Activated T-helper 2 cell treated with anti-CD3 and anti-CD28 coated beads, Interferon-gamma antibody, Interleukin-2, Interleukin-4, amounts not matched to agents 10 μg/mL and 5 μg/mL and 100 μg/mL, durations not matched to agents 14 hours and 24 hours and 36 hours (primary cell): ENCODE measurements at places on chromosomes 11 and 22. TPM values are rescaled to one million over a fixed set of nuclear protein-coding genes. Genes with fewer than 3 reads are reported as not detected.

NAV2 gene
- total RNA-seq, result 0.02 and 0.39 TPM in 2 replicates

RIMBP3C gene
- 0.18 and 0.34 TPM in 2 replicates for total RNA-seq

TREH gene
- total RNA-seq, result not detected in 2 replicates

NXPE2 gene
- total RNA-seq, result not detected in 2 replicates

SERPING1 gene
- total RNA-seq, result not detected in 2 replicates

TMEM151A gene
- not detected in 2 replicates for total RNA-seq

LRRC10B gene
- 0.07 and 0.11 TPM in 2 replicates for total RNA-seq

BCO2 gene
- total RNA-seq, result 1.2 and 1.4 TPM in 2 replicates

SLC7A4 gene
- total RNA-seq, result 0.07 TPM in 1 of 2 replicates, not detected in the other

GRCh38 chr22:23218053-23218866 lies 38.0 kb downstream of the BCR start:
- H3K4me3 ChIP-seq, result no peak overlapping the region
- peak overlapping the region; percentile 15 for H3K27ac ChIP-seq
- H3K4me1 ChIP-seq, result peaks cover 86% of the 10 kb centered on the region
- peaks cover 7% of the 10 kb centered on the region for H3K36me3 ChIP-seq

DNA sequence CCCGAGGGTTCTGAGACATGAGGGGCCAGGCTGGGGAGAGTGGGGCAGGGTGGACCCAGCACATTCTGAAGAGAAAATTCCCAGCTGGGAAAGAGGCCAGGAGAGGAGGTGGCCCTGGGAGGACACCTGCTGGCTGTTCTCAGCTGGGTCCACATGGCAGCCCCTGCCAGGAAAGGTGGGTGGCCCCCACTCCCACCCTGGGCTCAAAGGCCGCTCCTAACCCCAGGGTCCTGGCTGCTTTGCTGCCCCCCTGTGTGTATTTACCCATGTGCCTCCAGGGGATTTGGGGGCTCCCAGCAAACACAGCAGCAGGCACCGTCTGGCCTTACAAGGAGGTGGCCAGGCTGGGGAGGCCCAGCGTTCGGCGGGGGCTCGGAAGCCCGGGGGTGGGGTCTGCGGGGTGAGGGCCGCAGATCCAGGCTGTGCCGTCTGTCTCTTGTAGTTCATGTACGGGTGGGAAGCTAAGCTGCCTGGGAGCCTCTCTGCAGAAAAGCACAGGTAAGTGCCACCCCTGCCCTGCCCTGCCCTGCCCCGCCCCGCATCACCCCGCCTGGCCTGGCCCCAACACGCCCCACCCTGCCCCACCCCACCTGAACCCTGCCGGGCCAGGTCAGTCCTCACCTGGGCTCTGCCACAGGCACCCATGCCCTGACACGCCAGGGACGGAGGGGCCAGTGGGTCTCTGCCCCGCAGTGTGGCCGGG lies 10.6 kb downstream of the MUC5B start:
- DNase-seq, result no peak
- H3K4me1 ChIP-seq, result no peaks in the 10 kb centered on the region
- H3K27ac ChIP-seq, result no peak overlapping the region
- no peak overlapping the region for H3K4me3 ChIP-seq
- no peaks in the 10 kb centered on the region for H3K36me3 ChIP-seq

GRCh38 chr11:104556606-104557301 lies 341.5 kb downstream of the CASP12 start:
- no peak for DNase-seq
- H3K4me1 ChIP-seq, result peaks cover 15% of the 10 kb centered on the region
- peaks cover 24% of the 10 kb centered on the region for H3K27me3 ChIP-seq
- no peak overlapping the region for H3K27ac ChIP-seq
- H3K36me3 ChIP-seq, result no peaks in the 10 kb centered on the region

GRCh38 chr11:116185551-116185950 lies 587.2 kb downstream of the BUD13 start:
- no peak for DNase-seq
- H3K27me3 ChIP-seq, result no peaks in the 10 kb centered on the region
- H3K36me3 ChIP-seq, result no peaks in the 10 kb centered on the region
- no peaks in the 10 kb centered on the region for H3K4me1 ChIP-seq

DNA sequence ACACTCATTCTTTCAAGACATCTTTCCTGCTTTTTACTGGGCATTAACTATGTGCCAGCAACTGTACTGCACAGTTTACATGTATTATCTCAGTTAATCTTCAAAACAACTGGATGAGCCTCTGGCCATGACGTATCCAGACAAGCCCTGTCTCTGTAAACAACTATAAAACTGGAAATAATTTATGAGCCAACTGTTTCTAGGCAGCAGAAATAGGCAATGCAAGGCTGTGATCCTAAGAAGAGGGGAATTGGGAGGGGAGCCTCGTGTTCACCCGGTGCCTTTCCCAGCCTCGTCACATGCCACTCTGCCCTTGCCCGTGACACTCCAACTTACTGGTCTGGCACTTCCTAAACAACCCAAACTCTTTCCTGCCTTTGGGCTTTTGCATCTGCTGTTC lies 82.8 kb downstream of the FBXO7 start:
- H3K4me3 ChIP-seq, result no peak overlapping the region
- H3K27ac ChIP-seq, result no peak overlapping the region
- no peaks in the 10 kb centered on the region for H3K36me3 ChIP-seq
- no peaks in the 10 kb centered on the region for H3K4me1 ChIP-seq
- no peaks in the 10 kb centered on the region for H3K27me3 ChIP-seq

GRCh38 chr11:67636962-67637361 lies 2.6 kb downstream of the TBX10 start:
- DNase-seq, result no peak
- H3K4me3 ChIP-seq, result no peak overlapping the region
- no peaks in the 10 kb centered on the region for H3K36me3 ChIP-seq
- no peak overlapping the region for H3K27ac ChIP-seq

DNA sequence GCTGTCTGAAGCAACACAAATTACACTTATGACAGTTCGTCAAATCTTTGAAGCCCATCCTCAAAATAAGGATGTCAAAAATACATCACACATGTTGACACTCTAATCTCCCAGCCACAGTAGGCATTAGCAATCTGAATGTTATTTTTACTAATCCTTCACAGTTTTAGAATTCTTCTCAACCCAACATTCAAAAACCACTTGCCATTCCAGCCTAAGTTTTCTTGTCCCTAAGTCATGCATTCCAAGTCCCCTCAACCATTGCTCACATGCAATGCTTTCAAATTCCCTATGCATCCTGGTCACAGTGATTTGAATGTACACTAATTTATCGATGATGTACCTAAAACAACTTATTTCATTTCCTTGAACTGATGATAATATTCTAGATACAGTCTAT lies 7.5 kb downstream of the BDNF start:
- H3K27me3 ChIP-seq, result peaks cover 20% of the 10 kb centered on the region
- H3K4me1 ChIP-seq, result no peaks in the 10 kb centered on the region
- no peak overlapping the region for H3K4me3 ChIP-seq
- DNase-seq, result no peak

GRCh38 chr11:19818619-19819018 lies 106.0 kb downstream of the NAV2 start:
- H3K27me3 ChIP-seq, result no peaks in the 10 kb centered on the region
- no peak overlapping the region for H3K4me3 ChIP-seq
- no peak for DNase-seq
- H3K4me1 ChIP-seq, result no peaks in the 10 kb centered on the region
- no peak overlapping the region for H3K27ac ChIP-seq

- H3K4me1 ChIP-seq, result peaks cover 14% of the 10 kb centered on the region
- H3K27ac ChIP-seq, result no peak overlapping the region
- DNase-seq, result no peak
- H3K4me3 ChIP-seq, result no peak overlapping the region
- peaks cover 3% of the 10 kb centered on the region for H3K27me3 ChIP-seq
Measured at GRCh38 chr11:65211293-65212105, 29.8 kb downstream of the CAPN1 start.

GRCh38 chr11:16993495-16993894 lies 20.7 kb downstream of the PLEKHA7 start:
- no peak overlapping the region for H3K4me3 ChIP-seq
- no peak overlapping the region for H3K27ac ChIP-seq

GRCh38 chr11:82105331-82105998 lies 628.2 kb downstream of the FAM181B start:
- H3K36me3 ChIP-seq, result no peaks in the 10 kb centered on the region
- DNase-seq, result no peak
- no peaks in the 10 kb centered on the region for H3K27me3 ChIP-seq
- H3K4me1 ChIP-seq, result no peaks in the 10 kb centered on the region
- no peak overlapping the region for H3K4me3 ChIP-seq
- no peak overlapping the region for H3K27ac ChIP-seq

GRCh38 chr11:115263799-115264656 lies 240.2 kb downstream of the CADM1 start:
- peaks cover 6% of the 10 kb centered on the region for H3K27me3 ChIP-seq
- no peaks in the 10 kb centered on the region for H3K4me1 ChIP-seq
- H3K4me3 ChIP-seq, result no peak overlapping the region
- no peak for DNase-seq
- H3K27ac ChIP-seq, result no peak overlapping the region

GRCh38 chr11:65066805-65067291 lies 8.5 kb upstream of the NAALADL1 start:
- H3K4me3 ChIP-seq, result no peak overlapping the region
- H3K4me1 ChIP-seq, result no peaks in the 10 kb centered on the region
- no peak overlapping the region for H3K27ac ChIP-seq
- no peaks in the 10 kb centered on the region for H3K36me3 ChIP-seq

GRCh38 chr11:78338138-78338537 lies 79.5 kb downstream of the GAB2 start:
- H3K27me3 ChIP-seq, result no peaks in the 10 kb centered on the region
- peaks cover 48% of the 10 kb centered on the region for H3K36me3 ChIP-seq
- DNase-seq, result no peak
- H3K4me3 ChIP-seq, result no peak overlapping the region

DNA sequence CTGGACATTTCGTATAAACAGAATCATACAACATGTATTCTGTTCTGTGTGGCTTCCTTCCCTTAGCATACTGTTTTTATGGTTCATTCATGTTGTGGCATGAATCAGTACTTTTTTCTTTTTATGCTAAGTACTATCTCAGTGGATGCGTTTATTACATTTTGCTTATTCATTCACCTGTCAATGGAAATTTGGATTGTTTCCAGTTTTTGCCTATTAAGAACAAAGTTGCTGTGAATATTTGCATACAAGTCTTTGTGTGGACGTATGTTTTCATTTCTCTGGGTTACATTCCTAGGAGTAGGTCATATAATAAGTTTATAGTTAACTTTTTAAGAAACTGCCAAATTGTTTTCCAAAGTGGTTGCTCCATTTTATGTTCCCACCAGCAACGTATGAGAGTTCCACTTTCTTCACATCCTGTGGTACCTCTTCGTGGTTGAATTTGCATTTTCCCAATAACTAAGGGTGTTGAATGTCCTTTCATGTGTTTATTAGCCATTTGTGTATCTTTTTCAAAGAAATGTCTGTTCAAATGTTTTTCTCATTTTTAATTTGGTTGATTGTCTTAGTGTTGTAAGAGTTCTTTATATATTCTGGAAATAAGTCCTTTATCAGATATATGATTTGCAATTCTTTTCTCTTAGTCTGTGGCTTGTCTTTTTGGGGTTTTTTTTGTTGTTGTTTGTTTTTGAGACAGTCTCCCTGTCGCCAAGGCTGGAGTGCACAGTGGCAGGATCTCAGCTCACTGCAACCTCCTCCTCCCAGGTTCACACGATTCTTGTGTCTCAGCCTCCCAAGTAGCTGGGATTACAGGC lies 46.0 kb upstream of the MICAL2 start:
- no peak overlapping the region for H3K4me3 ChIP-seq
- no peak overlapping the region for H3K27ac ChIP-seq
- H3K4me1 ChIP-seq, result peaks cover 9% of the 10 kb centered on the region

GRCh38 chr11:84673753-84674152 lies 953.4 kb downstream of the DLG2 start:
- H3K27ac ChIP-seq, result no peak overlapping the region
- H3K36me3 ChIP-seq, result no peaks in the 10 kb centered on the region
- H3K4me1 ChIP-seq, result no peaks in the 10 kb centered on the region
- no peak for DNase-seq
- H3K4me3 ChIP-seq, result no peak overlapping the region

GRCh38 chr11:126466236-126467045 lies 111.0 kb downstream of the ST3GAL4 start:
- peak overlapping the region; percentile 37 for H3K4me3 ChIP-seq
- peaks cover 11% of the 10 kb centered on the region for H3K27me3 ChIP-seq
- peaks cover 21% of the 10 kb centered on the region for H3K4me1 ChIP-seq

GRCh38 chr11:23113887-23114216 lies 253.6 kb upstream of the CCDC179 start:
- H3K27me3 ChIP-seq, result no peaks in the 10 kb centered on the region
- H3K4me1 ChIP-seq, result no peaks in the 10 kb centered on the region
- DNase-seq, result no peak
- no peak overlapping the region for H3K27ac ChIP-seq
- H3K36me3 ChIP-seq, result no peaks in the 10 kb centered on the region

DNA sequence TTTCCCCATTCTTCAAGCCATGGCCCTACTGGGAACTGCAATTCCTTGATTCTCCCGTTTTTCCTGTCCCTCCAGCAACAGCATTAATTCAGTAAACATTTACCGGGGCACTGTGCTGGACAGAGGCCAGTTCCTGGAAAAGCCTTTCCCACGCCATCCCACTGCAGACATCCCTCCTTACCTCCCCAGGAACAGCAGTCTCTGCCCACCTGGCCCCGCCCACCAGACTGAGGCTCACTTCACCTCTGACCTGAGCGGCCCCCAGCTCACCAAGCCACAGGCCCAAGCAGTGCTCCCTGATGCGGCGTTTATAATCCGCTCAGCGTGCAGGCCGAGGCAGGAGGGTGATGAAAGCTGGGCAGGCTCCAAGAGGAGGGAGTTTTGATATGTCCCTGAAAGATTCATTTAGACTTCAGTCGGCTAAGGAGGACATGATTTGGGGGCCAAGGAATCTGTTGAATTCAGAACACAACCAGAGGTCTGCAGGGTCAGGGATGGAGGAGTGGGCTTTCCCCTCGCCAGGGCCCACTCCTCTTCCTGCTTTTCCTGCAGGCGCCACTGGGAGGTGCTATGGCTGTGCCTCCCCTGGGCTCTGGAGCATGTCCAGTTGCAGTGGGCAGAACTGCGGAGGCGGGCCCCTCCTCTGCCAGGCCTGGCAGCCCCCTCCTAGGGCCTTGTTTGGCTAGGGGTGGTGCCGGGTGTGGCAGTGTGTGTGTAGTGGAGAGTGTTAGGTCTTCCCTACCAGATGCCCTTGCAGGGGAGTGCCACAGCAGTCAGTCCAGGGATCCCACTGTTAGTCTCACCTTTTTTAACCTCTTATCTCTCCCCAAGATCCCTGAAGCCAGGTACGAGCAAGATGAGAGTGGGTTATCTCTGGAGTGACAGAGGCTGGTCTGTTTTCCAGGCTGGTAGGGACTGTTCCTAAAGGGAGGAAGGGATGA lies 1.4 kb upstream of the TAGLN start:
- peaks cover 4% of the 10 kb centered on the region for H3K36me3 ChIP-seq
- H3K4me1 ChIP-seq, result no peaks in the 10 kb centered on the region
- H3K27me3 ChIP-seq, result no peaks in the 10 kb centered on the region

GRCh38 chr11:2234963-2235362 lies 35.4 kb downstream of the ASCL2 start:
- peaks cover 23% of the 10 kb centered on the region for H3K27me3 ChIP-seq
- H3K27ac ChIP-seq, result no peak overlapping the region
- no peaks in the 10 kb centered on the region for H3K4me1 ChIP-seq
- no peak for DNase-seq
- H3K4me3 ChIP-seq, result no peak overlapping the region
- H3K36me3 ChIP-seq, result no peaks in the 10 kb centered on the region
